ENCODE measurements at places on chromosomes 4 and X.

DNA sequence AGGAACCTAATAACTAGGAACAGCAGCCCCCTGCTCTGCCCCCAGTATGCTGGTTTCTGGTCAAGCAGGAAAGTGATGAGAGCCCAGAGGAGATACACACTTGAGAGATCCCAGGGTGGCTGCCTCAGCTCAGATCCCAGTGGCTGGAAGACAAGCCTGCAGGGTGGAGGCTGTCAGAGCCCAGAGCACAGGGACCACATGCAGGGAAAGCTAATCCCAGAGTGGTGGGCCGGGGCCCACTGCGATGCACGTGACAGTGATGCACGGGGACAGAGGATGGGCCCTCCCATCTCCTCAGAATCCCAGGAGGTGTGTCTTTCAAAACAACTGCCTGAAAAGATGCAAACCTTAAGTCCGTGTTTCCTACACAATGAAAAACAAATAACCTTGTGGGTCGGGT is 29.1 kb upstream of the CRMP1 start:
- DNase-seq, result no peak

GRCh38 chr4:166308647-166309046 is 435.6 kb downstream of the TLL1 start:
- no peak for DNase-seq

GRCh38 chrX:70171624-70172023 is 5.7 kb upstream of the DGAT2L6 start:
- DNase-seq, result peak; percentile 42

DNA sequence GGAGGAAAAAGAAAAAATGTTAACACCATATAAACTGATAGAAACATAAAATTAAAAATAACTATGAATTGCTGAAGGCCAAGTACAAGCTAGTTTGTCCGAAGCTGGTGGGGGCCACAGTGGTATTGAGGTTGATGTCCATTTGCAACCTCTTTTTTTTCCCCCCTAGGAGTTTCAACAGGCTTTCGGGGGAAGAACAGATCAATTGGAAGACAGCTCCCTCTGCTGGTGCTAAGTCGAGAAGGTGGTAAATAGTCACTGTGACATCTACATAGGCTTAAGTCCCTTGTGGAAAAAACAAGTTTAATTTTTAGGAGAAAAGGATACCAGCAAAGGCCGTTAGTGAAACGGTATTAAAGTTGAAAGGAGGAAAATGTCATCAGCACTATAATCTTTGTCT is 115.7 kb upstream of the ZXDA start:
- DNase-seq, result peak; percentile 33

DNA sequence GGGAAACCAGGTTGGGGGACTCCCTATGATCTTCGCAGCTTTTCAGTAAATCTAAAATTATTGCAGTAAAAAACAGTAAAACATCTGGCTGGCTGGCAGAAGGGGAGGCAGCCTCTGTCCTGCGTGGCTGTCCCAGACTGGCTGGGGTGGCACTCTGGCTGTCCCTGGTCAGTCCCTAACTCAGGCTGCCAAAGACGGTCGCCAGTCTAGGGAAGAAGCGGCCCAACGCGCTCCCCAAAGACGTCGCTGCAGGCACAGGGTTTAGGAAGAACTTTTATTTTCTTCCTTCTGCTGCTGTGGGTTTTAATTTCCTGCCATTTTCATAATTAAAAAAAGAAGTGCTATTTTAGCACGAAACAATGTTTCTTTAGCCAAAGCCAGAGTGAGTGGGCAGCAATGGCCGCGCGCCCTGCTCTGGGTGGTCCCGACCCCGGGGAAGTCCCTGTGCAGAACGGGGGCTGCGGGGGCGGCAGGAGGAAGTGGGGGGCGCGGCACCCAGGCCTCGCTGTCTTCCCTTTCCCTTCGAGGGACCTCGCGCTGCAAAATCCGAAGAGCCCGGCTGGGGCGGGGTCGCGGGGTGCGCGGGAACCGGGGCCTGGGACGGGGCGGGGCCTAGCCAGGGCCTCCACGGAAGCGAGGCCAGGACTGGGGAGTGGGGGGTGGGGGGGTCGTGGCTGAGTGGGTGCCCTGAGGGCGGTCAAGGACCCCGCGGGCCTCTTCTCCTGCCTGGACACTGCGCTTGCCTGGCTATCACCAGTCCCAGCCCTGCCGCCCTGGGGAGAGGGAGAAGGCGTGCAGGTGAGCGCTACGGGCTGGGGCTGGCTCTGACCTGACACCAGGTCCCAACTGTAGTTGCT is 6.3 kb upstream of the LETM1 start:
- DNase-seq, result no peak

GRCh38 chr4:15413010-15413622 is 14.7 kb upstream of the C1QTNF7 start:
- no peak for DNase-seq

DNA sequence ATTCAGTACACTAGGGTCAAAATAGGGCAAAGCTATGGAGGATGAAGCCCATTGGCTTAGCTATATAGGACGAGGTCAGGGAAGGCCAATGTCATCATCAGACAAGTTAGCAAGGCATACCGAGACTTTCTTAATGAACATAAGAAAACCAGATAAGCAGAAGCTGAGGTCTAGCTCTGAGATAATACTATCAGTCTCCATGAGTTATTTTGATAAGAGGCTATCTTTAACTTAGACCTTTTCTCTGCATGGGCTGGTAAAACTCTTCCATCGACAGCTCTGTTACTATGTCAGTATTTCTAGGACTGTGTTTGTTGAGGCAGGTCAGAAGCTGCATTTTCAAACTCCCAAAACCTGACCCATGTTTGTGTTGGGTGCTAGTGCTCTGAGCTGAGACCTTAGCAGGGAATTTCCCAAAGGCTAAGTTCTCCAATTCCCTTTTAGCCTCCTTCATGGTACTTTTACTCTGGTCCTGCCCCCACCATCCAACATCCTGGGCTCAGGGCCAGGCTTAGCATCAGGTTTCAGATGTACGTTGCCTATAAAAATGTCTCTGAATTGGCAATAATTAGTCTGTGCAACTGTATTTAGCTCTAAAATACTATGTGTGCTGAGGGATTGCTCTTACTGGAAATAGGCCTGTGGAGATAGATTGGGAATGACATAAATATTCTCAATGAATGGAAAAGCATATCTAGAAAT is 29.3 kb upstream of the LRAT start:
- no peak for DNase-seq

Measured in bronchial epithelial cell (primary cell).